ENCODE measurements at places on chromosomes 11 and 22.

DNA sequence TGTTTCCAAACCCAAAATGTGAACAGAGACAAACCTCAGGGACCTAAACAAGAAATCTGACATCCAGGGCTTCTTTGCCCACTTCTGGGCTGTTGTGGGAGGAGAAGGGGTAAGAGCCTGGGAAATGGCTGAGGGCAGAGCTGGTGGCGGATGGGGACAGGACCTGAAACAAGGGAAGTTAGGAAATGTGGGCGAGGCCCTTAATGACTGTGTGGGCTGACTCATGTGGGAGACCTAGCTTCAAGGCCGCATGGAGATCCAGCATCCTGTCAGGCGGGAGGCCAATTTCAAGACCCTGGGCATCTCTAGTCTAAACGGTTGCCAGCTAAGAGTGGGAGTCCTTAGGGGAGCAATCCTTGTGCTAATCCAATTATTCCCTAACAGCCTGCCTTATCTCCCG lies 2.1 kb upstream of the OAF start:
- no peak for DNase-seq
- no peak overlapping the region for H3K27ac ChIP-seq
- H3K4me3 ChIP-seq: no peak overlapping the region
- peaks cover 7% of the 10 kb centered on the region for H3K4me1 ChIP-seq

DNA sequence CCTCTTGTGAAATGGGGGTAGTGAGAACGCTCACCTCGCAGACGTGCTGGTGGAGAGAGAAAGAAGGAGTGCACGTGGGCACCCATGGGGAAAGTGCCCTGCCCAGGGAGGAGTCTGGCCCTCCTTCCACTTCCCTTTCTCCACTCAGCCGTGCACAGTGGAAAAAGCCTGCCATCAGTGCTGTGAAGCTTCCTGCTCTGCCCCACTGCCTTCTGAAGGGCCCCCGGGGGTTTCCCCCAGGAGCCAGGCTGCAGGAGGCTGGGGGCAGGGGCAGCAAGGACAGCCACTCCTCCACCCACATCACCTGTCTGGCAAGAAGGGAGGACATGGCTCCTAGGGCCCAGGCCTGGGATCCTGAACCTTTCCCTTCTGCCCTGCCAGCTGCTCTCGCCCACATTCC lies 7.6 kb downstream of the TP53I11 start:
- H3K27me3 ChIP-seq: no peaks in the 10 kb centered on the region
- H3K4me3 ChIP-seq: no peak overlapping the region
- no peak overlapping the region for H3K27ac ChIP-seq
- DNase-seq: no peak
- peaks cover 4% of the 10 kb centered on the region for H3K4me1 ChIP-seq
- H3K36me3 ChIP-seq: no peaks in the 10 kb centered on the region

DNA sequence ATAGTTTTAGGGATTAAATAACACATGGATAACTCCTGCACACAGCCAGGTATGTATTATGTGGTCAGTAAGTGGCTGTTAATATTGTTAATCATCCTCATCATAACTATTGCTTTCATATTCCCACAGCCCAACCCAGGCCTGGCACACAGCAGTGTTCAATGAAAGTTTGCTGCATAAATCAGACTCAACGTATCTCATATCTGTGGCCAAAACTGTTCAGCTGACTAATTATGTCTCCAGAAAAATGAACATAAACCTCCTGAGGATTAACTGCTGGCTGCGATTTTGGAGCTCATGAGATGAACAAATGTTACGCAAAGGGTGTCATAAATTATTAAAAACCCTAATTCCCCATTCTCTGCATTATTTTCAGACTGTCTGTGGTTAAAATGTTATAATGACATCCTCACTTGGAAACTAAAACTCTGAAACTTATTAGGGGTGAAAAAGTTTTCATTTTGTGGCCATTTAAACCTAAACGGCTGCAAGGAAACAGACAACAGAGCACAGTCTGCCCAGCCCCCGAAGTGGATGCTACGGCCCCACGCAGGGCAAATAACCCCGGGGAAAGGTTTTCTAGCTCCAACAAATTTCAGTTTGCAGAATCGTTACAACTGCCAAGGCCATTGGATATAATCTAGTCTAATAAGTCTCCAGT lies 17.3 kb downstream of the ABCC8 start:
- no peak for DNase-seq
- no peak overlapping the region for H3K27ac ChIP-seq
- H3K4me3 ChIP-seq: no peak overlapping the region
- H3K27me3 ChIP-seq: no peaks in the 10 kb centered on the region
- H3K4me1 ChIP-seq: no peaks in the 10 kb centered on the region

DNA sequence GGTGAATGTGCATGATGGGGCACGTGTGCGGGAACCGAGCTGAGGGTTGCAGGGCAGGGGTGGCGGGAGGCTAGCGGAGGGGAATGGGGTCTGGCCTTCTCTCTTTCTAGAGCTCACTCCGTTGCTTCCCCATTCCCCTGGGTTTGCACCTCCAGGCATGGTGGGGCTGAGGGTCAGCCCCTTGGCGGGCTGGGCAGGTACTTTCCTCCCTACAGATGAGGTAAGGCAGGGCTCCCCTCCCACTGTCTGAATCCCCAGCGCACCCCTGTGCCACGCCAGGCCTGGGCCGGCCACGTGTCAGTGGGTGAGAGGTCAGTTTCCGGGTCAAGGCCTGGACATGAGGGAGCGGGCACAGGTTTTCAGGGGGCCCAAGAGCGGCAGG lies 8.9 kb downstream of the SUSD2 start:
- H3K27ac ChIP-seq: no peak overlapping the region
- H3K4me3 ChIP-seq: no peak overlapping the region
- H3K27me3 ChIP-seq: no peaks in the 10 kb centered on the region
- no peaks in the 10 kb centered on the region for H3K4me1 ChIP-seq

DNA sequence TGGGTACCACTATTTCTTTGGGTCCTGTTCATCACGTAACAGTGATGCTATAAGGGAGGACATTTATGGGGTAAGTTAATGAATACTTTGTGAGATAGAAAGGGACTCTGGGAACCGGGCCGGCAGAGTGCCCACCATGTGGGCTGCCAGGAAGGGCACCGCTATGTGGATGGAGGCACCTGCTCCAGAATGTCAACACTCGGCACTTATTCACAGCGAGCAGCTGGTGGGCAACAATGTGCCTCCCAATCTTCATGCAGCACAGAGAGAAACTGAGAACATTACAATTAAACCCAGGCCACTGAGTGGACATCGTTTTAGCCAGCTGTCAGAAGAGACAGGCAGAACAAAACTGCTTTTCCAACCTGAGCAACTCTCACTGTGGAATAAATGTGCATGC lies 15.8 kb upstream of the ELFN2 start:
- no peak overlapping the region for H3K27ac ChIP-seq
- no peak for DNase-seq
- no peaks in the 10 kb centered on the region for H3K4me1 ChIP-seq
- no peaks in the 10 kb centered on the region for H3K27me3 ChIP-seq

DNA sequence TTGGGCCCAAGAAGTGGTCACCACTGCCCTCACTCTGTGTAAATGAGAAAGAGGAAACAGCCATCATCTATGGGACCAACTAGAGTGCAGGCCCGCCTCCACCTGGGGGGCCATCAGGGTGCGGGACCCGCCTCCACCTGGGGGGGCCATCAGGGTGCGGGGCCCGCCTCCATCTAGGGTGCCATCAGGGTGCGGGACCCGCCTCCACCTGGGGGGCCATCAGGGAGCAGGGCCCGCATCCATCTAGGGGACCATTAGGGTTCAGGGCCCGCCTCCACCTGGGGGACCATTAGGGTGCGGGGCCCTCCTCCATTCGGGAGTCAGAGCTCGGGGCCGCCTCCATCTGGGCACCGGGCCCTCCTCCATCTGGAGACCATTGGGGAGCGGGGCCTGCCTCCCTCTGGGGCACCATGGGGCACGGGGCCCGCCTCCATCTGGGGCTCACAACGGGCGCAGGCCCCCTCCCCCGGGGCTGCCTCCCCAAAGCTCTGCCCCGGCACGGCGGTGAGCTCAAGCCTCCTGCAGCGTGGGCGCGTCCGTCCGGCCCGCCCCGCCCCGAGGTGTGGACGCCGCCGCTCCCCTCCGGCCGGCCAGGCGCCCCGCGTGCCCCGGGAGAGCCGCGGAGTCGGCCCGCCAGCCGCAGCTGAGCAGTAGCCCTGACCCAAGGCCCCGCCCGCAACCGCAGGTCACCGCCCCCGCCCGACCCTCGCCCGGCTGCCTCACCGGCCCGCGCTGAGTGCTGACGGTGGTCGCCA lies 512 bp downstream of the TOLLIP start:
- no peaks in the 10 kb centered on the region for H3K4me1 ChIP-seq
- H3K27me3 ChIP-seq: no peaks in the 10 kb centered on the region
- H3K27ac ChIP-seq: no peak overlapping the region
- H3K4me3 ChIP-seq: peak overlapping the region; percentile 1
- DNase-seq: no peak
- no peaks in the 10 kb centered on the region for H3K36me3 ChIP-seq

DNA sequence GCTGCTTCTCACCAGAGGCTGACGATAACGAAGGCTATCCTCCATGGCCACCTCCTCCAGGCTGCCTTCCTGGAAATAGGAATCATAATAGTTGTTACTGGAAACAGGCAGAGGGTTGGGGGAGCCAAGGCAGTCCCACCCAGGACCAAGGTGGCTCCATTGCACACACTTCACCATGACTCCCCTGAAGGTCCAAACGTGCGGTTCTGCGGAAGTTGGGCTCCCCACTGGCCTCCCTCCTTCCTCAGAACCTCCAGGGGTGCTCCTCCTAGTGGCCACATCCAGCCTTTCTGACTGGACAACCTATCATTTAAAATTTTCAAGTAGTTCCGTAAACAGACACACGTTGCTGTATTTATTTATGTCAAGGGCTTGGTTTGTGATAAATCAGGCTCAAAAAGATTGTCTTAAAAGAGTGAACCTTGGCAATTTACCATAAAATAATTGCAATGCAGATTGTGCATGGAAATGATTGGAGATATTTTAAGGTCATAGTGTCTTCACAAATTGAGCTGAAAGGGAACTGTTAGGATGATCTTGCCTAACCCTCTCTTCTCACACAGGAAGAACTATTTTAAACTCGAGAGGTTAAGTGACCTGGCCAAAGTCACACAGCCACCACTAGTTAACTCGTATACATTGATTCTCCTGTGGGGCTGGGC lies 1.4 kb upstream of the TCN2 start:
- DNase-seq: peak; percentile 54
- no peaks in the 10 kb centered on the region for H3K36me3 ChIP-seq
- H3K27ac ChIP-seq: peak overlapping the region; percentile 82
- H3K4me3 ChIP-seq: no peak overlapping the region
- H3K4me1 ChIP-seq: peaks cover 4% of the 10 kb centered on the region

GRCh38 chr11:128555606-128556005 lies 31.8 kb downstream of the ETS1 start:
- peak; percentile 88 for DNase-seq
- peaks cover 2% of the 10 kb centered on the region for H3K36me3 ChIP-seq
- peaks cover 7% of the 10 kb centered on the region for H3K4me1 ChIP-seq
- no peaks in the 10 kb centered on the region for H3K27me3 ChIP-seq

DNA sequence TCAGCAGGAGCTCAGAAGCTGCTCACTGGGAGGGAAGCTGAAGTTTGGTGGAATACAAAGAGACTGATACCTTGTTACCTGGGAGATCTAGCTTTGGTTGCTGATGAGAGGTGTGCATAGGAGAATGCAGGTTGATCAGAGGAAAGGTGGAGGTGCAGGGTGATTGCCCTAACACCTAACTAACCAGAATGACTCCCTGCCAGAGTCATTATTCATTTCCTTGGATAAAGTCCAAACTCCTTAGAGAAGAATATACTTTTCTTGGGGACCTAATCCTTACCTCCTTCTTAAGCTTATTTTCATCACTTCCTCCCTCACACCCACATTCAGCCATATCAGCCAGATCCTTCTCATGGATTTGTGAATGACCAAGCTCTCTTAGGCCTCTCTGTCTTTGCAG lies 814.2 kb upstream of the TENM4 start:
- H3K27ac ChIP-seq: no peak overlapping the region
- no peaks in the 10 kb centered on the region for H3K27me3 ChIP-seq
- H3K4me3 ChIP-seq: no peak overlapping the region

DNA sequence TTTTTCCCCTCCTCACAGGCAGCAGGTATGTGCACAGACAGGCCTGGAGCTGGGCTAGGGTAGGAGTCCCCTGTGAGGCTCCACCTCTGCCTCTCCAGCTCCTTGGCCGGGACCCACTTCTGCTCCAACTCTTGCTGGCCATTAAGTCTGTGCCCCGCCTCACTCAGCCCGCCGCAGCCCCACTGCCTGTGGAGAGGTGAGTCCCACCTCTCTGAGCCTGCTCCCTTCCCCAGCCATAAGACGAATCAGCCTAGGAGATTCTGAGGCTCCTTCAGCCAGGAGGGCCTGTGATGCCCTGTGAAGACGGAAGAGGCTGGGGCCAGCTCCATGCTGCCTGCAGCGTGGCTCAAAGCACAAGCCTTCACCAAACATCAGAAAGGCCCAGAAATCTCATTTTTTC lies 23.0 kb downstream of the TSKU start:
- no peaks in the 10 kb centered on the region for H3K36me3 ChIP-seq
- H3K4me3 ChIP-seq: no peak overlapping the region
- H3K27me3 ChIP-seq: no peaks in the 10 kb centered on the region
- DNase-seq: no peak
- H3K4me1 ChIP-seq: peaks cover 8% of the 10 kb centered on the region
- H3K27ac ChIP-seq: no peak overlapping the region

DNA sequence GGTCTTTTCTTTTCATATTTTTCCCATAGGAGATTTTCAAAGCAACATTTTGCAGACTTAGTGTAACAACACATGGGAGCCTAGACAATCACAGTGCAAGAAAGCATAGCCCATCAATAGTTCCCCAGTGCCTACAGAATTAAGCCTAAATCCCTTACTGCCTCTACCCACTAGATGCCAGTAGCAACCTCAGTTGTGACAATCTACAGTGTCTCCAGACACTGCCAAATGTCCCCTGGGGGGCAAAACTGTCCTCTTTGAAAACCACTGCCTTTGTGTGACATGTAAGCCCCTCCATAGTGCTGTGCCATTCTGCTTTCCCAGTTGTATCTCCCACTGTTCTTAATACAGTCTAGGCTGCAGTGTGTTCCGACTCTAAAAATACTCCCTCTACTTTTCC lies 1329.0 kb downstream of the LRRC4C start:
- no peak overlapping the region for H3K4me3 ChIP-seq
- no peak overlapping the region for H3K27ac ChIP-seq
- no peaks in the 10 kb centered on the region for H3K36me3 ChIP-seq
- no peaks in the 10 kb centered on the region for H3K4me1 ChIP-seq
- peak; percentile 81 for DNase-seq

DNA sequence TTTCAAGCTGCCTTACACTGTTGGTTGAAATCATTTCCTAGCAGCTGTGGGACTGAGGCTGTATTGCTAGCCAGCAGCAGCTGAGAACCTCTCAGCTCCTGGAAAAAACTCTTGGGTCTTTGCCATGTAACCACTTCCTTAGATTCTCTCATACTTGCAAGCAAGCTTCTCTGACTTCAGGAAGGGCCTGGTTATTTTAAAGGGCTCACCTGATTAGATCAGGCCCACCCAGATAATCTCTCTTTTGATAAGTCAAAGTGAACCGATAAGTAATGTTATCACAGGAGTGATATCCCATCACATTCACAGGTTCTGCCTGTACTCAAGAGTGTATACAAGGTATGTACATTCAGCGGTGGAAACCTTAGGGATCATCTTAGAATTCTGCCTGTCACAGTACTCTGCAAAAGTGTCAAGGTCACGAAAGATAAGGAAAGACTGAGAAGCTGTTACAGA lies 7.4 kb upstream of the CLPB start:
- no peak for DNase-seq
- H3K4me3 ChIP-seq: no peak overlapping the region
- H3K27me3 ChIP-seq: no peaks in the 10 kb centered on the region
- no peaks in the 10 kb centered on the region for H3K36me3 ChIP-seq
- H3K27ac ChIP-seq: no peak overlapping the region

Data from mesendoderm (in vitro differentiated cells).